ENCODE measurements at places on chromosomes 11 and 22.

GRCh38 chr11:110100476-110101240 lies 7.5 kb downstream of the ZC3H12C start:
- DNase-seq, result no peak

DNA sequence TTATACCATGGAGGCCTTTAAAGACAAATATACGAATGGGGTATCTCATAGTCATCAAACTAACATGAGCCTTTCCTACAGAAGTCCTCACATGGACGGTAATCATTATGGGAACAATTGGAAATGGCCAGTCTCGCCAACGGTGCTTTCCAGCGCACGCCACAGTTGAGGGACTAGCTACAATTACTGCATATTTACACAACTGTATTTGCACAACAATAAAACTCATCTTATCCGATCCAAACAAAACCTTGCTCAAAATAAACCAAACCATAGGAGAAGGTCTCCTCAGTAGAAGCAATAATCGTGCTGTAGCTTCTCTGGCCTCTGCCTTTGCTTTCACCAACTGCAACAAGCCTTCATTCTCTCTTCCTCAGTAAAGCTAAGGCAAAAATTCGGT lies 5.9 kb downstream of the CADM1 start:
- DNase-seq, result no peak

- no peak for DNase-seq
Measured at GRCh38 chr22:39220890-39221850, 23.6 kb downstream of the PDGFB start.

GRCh38 chr11:117583063-117583801 lies 213.8 kb downstream of the DSCAML1 start:
- DNase-seq, result no peak

DNA sequence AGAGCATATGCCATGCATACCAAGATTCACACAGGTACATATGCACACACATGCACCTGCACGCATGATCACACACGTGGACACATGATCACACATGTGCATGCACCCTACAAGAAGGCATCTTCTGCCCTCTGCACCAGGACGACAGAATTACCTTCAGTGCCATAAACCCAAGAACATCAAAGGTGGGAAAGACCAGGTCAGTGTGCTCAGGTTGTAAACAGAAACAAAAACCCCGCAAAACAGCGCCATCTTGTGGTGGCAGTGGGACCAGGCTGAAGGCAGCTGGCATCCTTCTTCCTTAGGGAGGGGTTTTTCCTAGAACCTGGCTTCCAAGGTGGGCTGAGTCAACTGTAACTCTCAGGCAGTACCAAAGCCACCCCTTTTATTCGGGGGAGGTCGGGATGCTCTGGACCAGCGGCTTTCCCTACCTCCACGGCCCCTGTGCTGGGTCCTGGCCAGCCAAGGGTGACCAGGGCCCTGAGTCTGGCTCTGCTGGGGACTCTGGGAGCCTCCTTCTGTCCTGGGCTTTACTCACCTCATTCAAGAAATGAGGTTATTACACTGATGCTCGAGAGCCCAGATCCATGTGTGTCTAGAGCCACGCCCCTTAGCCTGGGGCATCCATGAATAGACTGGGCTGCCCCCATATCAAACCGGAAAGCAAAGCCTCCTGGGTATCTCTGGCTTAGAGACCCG lies 69.4 kb upstream of the FGF3 start:
- DNase-seq, result peak; percentile 75

DNA sequence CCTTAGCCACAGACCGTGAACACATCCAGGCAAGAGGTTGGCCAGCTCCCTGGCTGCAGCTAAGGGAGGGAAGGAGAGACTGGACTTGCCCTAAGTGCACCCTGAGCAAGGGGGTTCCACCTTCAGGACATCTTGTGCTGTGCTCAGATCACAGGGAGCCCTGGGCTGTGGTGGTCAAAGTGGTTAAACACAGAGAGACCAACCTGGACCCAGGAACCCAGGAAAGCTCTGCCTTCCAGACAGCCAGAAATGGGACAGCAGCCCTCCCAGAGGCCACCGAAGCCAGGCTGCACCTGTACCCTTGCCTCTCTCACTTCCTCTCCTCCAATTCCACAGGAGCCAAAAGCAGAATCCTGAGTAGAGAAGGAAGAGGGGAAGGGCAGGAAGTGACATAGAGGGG lies 105.2 kb upstream of the TMEM45B start:
- no peak for DNase-seq

DNA sequence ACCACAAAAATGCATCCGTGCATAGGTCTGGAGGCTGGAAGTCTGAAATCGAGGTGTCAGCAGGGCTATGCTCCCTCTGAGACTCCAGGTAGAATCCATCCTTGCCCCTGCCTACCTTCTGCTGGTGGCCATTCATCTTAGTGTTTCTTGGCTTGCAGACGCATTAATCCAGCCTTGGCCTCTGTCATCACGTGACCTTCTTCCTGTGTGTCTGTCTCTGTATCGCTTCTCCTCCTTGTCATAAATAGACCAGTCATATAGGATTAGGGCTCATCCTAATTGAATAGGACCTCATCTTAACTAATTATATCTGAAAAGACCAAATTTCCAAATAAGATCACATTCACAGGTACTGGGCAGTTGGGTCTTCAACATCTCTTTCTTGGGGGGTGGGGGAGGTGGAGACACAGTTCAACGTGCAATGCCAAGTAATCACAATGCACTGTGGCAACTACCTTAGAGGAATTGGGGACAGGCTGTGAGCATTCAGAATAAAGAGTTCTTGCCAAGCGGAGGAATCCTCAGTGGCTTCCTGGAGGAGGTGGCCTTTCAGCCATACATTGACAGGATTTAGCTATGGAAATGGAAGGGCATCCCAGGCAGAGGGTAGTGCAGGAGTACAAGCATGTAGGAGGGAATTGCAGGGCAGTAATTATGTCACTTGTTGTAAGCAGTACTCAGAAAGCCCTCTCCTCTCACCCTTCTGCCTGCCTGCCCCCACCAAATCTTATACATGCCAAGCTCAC lies 96.2 kb upstream of the SYT13 start:
- no peak for DNase-seq

GRCh38 chr22:38997518-38997917 lies 15.4 kb downstream of the APOBEC3B start:
- DNase-seq, result no peak

GRCh38 chr11:131910523-131911387 lies 540.3 kb downstream of the NTM start:
- DNase-seq, result no peak

GRCh38 chr11:24714601-24715000 lies 217.7 kb downstream of the LUZP2 start:
- no peak for DNase-seq

- no peak for DNase-seq
Measured at GRCh38 chr11:116250155-116250554, 522.6 kb downstream of the BUD13 start.

DNA sequence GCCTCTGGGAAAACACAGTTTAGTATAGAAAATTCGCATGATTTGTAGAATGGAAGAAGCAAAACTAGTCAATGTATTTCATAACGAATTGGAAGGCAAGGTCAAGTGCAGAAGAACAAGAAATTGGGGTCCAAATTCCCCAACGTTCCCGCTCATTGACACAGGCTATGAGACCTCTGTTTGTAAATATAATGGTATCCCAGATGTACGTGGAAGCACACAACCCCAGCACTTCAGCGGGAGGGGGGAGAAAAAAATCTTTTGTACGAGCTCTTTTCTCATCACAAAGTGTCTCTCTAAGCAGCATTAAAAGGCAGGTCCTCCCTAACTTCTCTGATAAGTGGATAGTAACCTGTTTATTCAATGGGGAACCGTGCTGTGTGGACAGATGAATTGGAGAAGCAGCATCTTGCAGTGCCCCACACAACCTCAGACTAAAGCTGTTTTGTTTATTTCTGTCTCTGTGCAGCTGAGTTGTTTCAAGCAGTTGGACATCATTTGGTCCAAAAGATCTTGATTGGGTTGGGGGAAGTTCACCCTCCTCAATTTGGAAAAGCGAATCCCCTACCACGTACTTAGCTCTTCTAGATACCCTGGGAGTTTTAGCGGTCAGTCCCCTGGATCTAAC lies 1.1 kb upstream of the GAB2 start:
- DNase-seq, result no peak

- no peak for DNase-seq
Measured at GRCh38 chr11:61976813-61977475, 9.5 kb upstream of the FTH1 start.

- no peak for DNase-seq
Measured at GRCh38 chr11:58907780-58908179, 31.5 kb upstream of the GLYATL1 start.

DNA sequence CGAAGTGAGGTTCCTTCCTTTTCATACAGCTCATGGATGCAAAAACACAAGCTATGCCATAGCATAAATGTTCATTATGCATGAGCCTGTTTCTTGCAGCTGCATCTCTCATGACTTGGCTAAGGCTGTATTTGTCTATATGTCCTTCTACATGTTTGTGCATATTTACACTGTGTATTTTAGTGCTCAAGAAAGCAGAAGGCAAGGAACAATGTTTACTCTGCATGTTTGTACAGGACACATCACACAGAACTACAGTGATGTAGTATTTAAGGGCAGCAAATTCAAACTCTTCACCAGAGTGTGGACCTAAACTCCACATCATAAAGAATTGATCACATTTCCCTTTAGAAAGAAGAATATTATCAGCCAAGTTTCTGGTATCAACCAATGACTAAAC lies 170.3 kb downstream of the CADM1 start:
- no peak for DNase-seq

- no peak for DNase-seq
Measured at GRCh38 chr11:57604296-57605027, 7.0 kb downstream of the SERPING1 start.

DNA sequence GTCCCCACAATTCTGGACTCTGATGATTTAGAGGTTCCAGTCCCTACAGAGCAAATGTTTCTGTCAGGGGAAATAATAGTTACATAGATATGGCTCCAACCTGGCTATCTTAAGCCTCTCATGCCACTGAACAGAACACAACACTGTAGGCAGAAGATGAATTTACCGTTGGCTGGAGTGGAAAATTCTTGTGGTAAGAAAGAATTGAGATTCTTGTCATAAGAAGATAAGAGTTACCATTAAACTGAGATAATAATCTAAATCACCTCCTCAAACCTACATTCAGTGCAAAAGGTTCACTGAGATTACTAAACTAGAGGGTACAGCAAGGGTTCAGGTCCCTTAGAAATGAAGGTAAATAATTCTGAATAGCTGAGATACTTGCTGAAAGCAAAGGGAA lies 10.1 kb upstream of the NAALAD2 start:
- DNase-seq, result no peak

DNA sequence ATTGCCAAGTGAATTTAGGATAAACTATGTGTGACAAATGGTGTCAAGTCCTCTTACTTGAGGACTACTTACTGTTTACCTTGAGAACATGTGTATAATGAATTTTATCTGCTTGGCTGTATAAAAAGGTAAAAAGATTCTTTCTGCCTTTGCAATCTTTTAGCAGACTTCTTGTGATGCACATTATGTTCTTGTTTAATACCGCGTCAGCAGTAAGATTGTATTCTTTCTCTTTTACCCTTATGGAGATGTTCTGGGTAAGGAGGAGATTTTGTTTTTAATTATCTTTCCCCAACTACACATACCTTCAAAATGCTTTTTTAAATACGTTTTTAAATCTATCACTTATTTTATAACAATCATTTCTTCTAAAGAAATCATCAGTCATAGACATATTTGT lies 1166.4 kb upstream of the CNTN5 start:
- DNase-seq, result no peak

DNA sequence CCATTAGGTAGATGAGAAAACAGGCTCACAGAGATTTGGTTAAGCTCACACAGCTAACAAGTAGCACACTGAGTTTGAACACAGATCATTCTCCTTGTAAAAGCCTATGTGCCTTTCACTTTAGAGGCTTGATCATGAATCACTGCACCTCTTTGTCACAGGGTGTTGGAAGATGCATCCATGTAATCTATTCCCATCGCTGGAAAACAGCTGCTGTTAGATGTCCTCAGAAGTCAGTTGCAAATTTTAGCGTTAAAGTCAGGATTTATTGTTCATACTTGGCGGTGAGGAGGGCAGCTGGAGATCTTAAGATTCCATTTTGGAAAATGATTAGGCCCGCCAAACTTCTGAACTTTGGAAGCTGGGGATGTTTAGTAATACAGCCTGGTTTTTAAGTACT lies 2.6 kb downstream of the CNTF start:
- no peak for DNase-seq

GRCh38 chr11:33089776-33090175 lies 50.4 kb downstream of the TCP11L1 start:
- DNase-seq, result no peak

DNA sequence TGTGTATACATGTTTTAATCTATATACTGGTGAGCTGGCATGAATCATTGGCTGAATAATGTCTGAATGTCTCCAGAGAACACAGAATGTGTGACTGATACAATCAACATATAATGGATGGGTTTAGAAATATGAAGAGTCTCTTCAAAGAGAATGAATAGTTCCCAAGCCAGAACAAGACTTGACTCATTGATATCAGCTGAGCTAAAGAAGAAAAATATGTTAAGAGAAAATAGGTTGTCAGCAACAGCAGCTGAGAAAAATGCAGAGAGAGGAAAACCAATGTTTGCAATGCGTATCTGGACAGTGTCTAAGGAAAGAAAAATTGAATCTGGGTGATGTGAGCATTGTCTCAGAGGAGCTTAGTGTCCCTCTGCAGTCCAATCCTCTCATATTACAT lies 1281.8 kb upstream of the TENM4 start:
- DNase-seq, result no peak

- DNase-seq, result no peak
Measured at GRCh38 chr11:120929090-120929489, 94.8 kb upstream of the TBCEL start.

- DNase-seq, result no peak
Measured at GRCh38 chr11:66934950-66935779, 23.0 kb downstream of the PC start.

DNA sequence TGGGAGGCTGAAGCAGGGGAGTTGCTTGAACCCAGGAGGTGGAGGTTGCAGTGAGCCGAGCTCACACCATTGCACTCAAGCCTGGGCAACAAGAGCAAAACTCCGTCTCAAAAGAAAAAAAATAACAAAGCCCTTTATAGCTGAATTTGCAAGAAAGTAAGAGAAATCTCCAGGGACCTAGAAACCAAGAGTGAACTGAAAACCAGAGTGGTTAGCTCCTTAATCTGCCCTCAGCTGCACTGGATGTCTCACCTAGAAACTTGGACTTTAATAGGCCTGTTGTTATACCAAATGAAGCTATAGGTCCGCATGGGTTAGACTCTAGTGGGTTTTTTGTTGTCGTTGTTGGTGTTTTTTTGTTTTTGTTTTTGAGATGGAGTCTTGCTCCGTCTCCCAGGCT lies 4.1 kb downstream of the NEU3 start:
- no peak for DNase-seq

GRCh38 chr11:113954235-113954634 lies 20.7 kb upstream of the HTR3A start:
- no peak for DNase-seq

DNA sequence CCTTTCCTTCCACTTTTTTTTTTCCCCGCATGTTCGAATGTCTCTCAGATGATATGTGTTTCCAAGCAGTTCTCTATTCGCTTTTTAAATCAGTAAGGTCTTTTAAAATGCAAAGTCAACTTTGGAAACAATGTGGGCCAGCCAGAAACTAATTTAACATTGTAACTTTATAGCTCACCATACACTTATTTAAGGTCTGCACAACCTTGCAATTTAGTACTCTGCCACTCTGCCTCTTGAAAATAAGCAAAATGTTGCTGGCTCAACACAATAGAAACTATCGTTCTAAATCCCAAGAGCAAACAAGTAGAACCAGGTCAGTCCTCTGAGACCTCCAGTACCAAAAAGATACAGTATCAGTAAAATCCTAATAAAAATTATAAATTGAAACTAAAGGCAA lies 109.0 kb downstream of the SIK3 start:
- DNase-seq, result no peak

- no peak for DNase-seq
Measured at GRCh38 chr11:68684385-68685356, at the start of gene GAL. TSS of gene GAL (plus strand) at chr11:68684544. CDS start at chr11:68684924, 380 bp downstream.

Measured in activated CD4-positive, alpha-beta T cell treated with anti-CD3 and anti-CD28 coated beads, Interleukin-2, amount 10 ng/mL, durations not matched to agents 7 days and 5 days (primary cell).